Lower lobe of right lung (tissue), 2 donors: ENCODE measurements at places on chromosomes 16 and 17. TPM values are rescaled to one million over a fixed set of nuclear protein-coding genes. Genes with fewer than 3 reads are reported as not detected.
A peak's percentile ranks its signal among the peaks of the same experiment; 100 is the strongest.

The MLKL gene
- 36.7 TPM for total RNA-seq

The LDHD gene
- total RNA-seq, result 13.2 TPM

The SNX20 gene
- total RNA-seq, result 15.4 TPM

The EVI2B gene
- 130 TPM for total RNA-seq

DNA sequence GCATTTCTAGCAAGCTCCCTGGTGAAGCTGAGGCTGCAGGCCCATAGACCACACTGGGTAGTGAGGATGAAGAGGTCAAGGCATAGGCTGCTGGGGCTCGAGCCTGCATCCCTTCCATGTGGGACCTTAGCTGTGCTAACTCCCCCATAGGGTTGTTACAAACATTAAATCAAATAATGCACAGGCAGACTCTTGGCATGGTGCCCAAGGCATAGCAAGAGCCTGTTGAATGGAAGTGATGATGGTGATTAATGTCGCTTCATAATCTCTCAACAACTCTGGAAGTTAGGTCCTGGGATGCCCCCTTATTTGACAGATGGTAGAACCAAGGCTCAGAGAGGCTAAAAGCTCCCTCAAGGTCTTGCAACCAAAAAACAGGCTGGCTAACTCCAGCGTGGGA is 283.9 kb upstream of the EEF2KMT start:
- no peak overlapping the region for H3K27ac ChIP-seq
- H3K27me3 ChIP-seq, result no peaks in the 10 kb centered on the region
- H3K36me3 ChIP-seq, result no peaks in the 10 kb centered on the region

DNA sequence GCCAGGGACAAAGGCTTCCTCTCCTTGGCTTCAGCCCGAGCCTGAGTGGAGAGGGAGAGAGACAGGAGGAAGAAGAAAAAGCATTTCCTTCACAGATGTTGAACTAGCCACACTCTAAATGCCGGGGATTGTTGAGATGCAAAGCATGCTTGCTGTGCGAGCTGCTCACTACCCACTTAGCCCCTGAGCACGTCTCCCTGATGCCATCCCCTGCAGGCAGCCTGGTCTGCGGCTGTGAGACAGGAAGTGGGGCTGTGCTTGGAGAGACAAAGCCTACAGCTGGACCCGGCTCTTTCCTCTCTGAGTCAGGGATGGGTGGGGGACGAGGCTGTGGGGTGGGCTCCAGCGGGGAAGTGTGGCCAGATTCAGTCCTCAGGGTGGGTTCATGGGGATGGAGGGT is 13.7 kb downstream of the WNT9B start:
- H3K4me1 ChIP-seq, result no peaks in the 10 kb centered on the region
- peaks cover 9% of the 10 kb centered on the region for H3K27me3 ChIP-seq
- no peak overlapping the region for H3K4me3 ChIP-seq
- no peaks in the 10 kb centered on the region for H3K36me3 ChIP-seq
- H3K27ac ChIP-seq, result no peak overlapping the region

DNA sequence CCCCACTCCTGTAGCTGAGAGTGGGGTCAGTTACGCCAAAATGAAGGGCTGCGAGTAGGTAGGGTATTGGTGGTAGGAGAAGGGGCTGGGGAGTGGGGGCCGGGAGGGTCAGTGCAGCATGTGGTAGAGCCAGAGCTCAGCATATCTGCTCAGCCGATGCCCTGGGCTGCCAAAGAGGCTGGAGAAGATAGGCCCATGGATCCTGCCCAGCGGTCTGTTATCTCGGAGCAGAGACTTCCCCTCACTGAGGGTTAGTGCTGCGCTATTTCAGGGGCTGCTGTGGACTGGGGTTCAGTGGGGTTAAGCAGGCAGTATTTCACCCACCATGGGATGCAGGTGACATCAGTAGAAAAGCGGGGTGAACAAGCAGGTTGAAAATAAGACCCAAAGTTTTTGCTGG is 19.7 kb downstream of the RHBDL3 start:
- H3K27ac ChIP-seq, result no peak overlapping the region
- no peak for DNase-seq
- H3K36me3 ChIP-seq, result no peaks in the 10 kb centered on the region
- no peaks in the 10 kb centered on the region for H3K4me1 ChIP-seq
- H3K27me3 ChIP-seq, result peaks cover 8% of the 10 kb centered on the region

The TBC1D3E gene
- total RNA-seq, result not detected

The NPTX1 gene
- total RNA-seq, result 2.1 TPM

GRCh38 chr16:8795091-8795490 is 2.3 kb downstream of the TMEM186 start:
- no peak overlapping the region for H3K27ac ChIP-seq
- H3K4me3 ChIP-seq, result no peak overlapping the region
- H3K27me3 ChIP-seq, result no peaks in the 10 kb centered on the region
- no peak for DNase-seq
- H3K4me1 ChIP-seq, result peaks cover 32% of the 10 kb centered on the region

- peak overlapping the region; percentile 34 for H3K27ac ChIP-seq
- peak; percentile 80 for DNase-seq
- no peaks in the 10 kb centered on the region for H3K27me3 ChIP-seq
- peaks cover 36% of the 10 kb centered on the region for H3K4me1 ChIP-seq
- H3K36me3 ChIP-seq, result peaks cover 44% of the 10 kb centered on the region
Measured at GRCh38 chr17:39653662-39654331, 11.4 kb upstream of the TCAP start.

DNA sequence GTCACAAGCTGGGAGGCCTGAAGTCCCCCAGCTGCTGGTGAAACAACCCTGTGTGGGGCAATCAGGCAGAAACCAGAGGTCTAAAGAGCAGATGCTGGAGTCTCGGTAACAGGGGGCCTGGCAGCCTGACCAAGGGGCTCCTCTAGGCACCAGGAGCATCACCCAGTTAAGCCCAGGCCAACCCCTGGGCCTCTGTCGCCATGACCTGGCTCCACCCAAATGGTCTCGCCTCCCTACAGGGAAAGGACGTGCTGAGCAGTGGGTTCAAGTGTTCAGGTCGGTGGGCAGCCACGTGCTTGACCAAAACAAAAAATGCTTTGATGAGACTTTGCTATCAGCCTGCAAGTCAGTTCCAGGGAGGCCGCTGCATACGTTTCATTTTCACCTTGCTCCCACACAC is 240.3 kb downstream of the ZNF423 start:
- peaks cover 4% of the 10 kb centered on the region for H3K4me1 ChIP-seq
- no peak overlapping the region for H3K4me3 ChIP-seq
- no peak for DNase-seq
- H3K36me3 ChIP-seq, result no peaks in the 10 kb centered on the region

- peaks cover 96% of the 10 kb centered on the region for H3K36me3 ChIP-seq
- no peak overlapping the region for H3K4me3 ChIP-seq
Measured at GRCh38 chr17:7944326-7944725, 12.3 kb downstream of the CNTROB start.

DNA sequence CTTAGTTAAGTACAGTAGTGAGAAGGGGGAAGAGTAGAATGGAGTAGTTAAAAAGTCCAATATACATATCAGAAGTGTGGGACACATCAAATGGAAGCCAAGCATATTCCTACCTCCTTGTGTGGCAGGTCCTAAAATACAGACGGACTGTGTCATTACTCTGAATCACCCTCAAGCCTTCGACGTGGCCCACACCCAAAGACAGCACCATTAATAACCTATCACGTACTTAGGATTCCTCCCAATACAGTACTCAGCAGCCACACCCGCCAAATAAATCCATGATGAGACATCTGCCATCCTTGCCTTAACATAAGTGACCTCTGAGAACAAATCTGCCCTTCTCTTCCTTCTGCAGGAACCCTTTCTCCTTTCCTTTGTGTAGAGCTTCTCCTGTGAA is 38.9 kb downstream of the UBE2G1 start:
- H3K27me3 ChIP-seq, result no peaks in the 10 kb centered on the region
- peaks cover 14% of the 10 kb centered on the region for H3K4me1 ChIP-seq
- no peak overlapping the region for H3K27ac ChIP-seq
- no peaks in the 10 kb centered on the region for H3K36me3 ChIP-seq
- no peak for DNase-seq

The ASPSCR1 gene
- 45.3 TPM for total RNA-seq

The HAP1 gene
- 0.62 TPM for total RNA-seq

DNA sequence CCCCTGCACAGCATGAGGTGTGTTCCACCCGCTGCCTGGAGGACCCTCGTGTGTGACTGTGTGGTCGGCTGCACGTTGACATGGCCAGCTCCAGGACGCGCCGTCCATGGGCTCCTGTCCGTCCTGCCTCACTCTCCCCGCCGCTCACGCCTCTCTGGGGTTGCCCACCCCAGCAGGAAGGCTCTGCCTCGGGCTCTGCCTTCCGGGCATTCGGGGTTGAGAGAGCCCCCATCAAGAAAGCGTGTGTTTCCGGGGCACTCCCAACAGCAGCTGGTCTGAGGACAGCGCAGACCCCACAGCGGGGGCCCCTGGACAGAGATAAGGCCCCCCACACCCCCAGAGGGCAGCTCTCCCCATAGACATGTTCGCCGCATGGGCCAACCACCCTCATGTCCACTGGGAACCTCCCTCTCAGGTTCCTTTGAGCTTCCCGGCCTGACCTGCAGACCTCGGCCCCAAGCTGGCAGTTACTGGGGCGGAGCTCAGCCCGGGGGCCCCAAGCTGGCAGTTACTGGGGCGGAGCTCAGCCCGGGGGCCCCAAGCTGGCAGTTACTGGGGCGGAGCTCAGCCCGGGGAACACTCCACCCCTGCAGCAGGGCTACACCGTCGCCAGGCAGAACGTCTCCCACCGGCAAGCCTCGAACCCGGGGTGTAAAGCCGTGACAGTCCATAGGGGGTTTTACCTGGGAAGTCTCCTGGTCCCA is 8.4 kb upstream of the PIEZO1 start:
- H3K27ac ChIP-seq, result no peak overlapping the region
- DNase-seq, result no peak
- peaks cover 40% of the 10 kb centered on the region for H3K4me1 ChIP-seq
- no peaks in the 10 kb centered on the region for H3K27me3 ChIP-seq

DNA sequence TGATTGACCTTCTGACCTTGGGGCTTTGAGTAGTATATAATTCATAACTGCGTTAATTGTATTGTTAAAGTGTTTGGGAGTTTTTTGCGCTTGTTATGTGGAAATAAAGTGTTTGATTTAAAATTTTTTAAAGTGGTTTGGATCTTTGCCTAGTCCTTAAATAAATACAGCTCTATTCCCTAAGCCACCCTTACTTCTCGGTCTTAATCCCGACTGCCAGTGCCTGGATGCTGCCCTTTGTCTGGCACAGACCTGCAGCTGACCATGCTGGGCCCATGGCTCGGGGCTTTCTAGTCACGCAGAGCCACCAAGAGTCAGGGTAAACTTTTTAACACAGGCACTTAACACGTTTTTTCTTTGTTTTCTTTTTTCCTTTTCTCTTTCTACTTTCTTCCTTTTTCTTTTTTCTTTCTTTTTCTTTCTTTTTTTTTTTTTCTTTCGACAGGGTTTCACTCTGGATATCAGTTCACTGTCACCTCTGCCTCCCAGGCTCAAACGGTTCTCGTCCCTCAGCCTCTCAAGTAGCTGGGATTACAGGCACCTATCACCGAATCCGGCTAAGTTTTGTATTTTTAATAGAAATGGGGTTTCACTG is 19.6 kb upstream of the SLC5A11 start:
- no peaks in the 10 kb centered on the region for H3K27me3 ChIP-seq
- no peak overlapping the region for H3K27ac ChIP-seq
- no peaks in the 10 kb centered on the region for H3K4me1 ChIP-seq
- no peak for DNase-seq
- H3K36me3 ChIP-seq, result peaks cover 78% of the 10 kb centered on the region

The TMC8 gene
- 33.8 TPM for total RNA-seq

GRCh38 chr16:10940501-10941079 is 1.7 kb downstream of the DEXI start:
- peaks cover 76% of the 10 kb centered on the region for H3K4me1 ChIP-seq
- no peak for DNase-seq
- H3K27ac ChIP-seq, result peak overlapping the region; percentile 76
- peak overlapping the region; percentile 64 for H3K4me3 ChIP-seq
- H3K27me3 ChIP-seq, result no peaks in the 10 kb centered on the region

The ZP2 gene
- not detected for total RNA-seq

- no peak overlapping the region for H3K4me3 ChIP-seq
- DNase-seq, result no peak
- no peak overlapping the region for H3K27ac ChIP-seq
- no peaks in the 10 kb centered on the region for H3K36me3 ChIP-seq
Measured at GRCh38 chr16:53022374-53022773, 30.3 kb downstream of the CHD9NB start.

The METTL2A gene
- 17.9 TPM for total RNA-seq

DNA sequence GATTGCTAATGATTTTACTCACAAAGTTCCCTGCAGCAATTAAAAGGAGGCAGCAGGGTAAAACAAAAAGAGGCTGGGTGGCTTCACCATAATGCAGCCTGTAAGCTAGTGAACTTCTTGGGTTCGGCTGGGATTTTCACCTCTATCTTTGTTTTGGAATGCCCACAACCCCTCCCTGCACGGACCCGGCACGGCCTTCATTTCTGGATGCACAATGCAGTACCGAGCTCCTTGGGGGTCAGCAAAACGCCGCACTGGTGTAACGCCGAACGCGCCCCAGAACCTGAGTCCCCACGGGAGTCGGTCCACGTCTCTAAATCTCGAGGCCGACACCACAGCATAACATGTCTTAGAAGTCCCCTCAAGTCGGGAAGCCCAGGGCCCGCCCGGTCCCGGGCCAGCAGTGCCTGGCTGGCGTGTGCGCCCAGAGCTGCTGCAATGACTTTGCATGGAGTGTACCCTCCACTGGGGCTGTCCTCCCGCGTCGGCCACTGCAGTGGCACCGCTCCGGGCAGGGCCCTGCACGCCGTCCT is 759 bp downstream of the UBE2O start:
- no peak for DNase-seq
- peaks cover 11% of the 10 kb centered on the region for H3K4me1 ChIP-seq
- H3K36me3 ChIP-seq, result no peaks in the 10 kb centered on the region
- H3K27ac ChIP-seq, result peak overlapping the region; percentile 73

The LCAT gene
- 33.8 TPM for total RNA-seq

The CTRL gene
- 0.59 TPM for total RNA-seq

DNA sequence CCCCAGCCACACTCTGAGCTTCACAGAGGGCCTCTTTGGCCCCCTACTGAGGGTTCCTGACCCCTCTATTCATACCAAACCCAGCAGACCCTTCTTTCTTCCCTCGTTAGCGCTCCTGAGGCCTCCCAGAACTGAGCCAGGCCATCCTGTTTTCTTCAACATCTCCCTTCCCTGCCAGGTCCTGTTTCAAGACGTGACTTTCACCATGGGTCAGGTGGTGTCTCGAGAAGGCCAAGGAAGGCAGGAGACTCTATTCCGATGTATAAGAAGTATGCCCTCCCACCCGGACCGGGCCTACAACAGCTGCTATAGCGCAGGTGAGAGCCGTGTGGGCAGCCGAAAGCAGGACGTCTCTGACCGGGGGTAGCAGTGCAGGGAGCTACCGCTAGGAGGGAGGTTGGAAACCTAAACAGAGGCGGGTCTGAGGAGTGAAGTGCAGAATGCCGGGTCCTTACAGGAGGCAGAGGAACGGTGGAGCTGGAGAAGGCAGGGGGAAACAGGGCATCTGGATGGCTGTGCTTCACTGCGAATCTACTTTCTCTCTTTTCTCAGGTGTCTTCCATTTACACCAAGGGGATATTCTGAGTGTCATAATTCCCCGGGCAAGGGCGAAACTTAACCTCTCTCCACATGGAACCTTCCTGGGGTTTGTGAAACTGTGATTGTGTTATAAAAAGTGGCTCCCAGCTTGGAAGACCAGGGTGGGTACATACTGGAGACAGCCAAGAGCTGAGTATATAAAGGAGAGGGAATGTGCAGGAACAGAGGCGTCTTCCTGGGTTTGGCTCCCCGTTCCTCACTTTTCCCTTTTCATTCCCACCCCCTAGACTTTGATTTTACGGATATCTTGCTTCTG is 1.3 kb upstream of the SENP3 start:
- peak; percentile 80 for DNase-seq
- no peaks in the 10 kb centered on the region for H3K27me3 ChIP-seq
- peak overlapping the region; percentile 95 for H3K27ac ChIP-seq
- H3K4me1 ChIP-seq, result peaks cover 72% of the 10 kb centered on the region
- peak overlapping the region; percentile 94 for H3K4me3 ChIP-seq

The CCDC200 gene
- total RNA-seq, result not detected

The GRAPL gene
- total RNA-seq, result 10.8 TPM
